ENCODE measurements at places on chromosomes 2 and 18.

GRCh38 chr2:240785424-240786335 lies 34.3 kb downstream of the KIF1A start:
- no peak for DNase-seq

DNA sequence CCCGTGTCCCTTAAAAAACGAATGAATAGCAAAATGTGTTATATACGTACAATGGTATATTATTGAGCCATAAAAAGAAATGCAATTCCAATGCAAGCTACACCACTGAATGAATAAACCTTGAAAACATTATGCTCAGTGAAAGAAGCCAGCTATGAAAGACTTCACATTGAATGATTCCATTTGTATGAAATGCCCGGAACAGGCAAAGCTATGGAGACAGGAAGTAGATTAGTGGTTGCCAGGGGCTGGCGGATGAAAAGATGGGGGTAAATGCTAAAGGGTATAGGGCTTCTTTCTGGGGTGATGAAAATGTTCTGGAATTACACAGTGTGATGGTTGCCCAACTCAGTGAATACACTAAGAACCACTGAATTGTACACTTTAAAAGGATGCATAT lies 113.3 kb downstream of the NOL10 start:
- DNase-seq: no peak

GRCh38 chr2:286774-287392 lies 1.0 kb downstream of the ALKAL2 start:
- no peak for DNase-seq

- no peak for DNase-seq
These were observed 788.4 kb downstream of the TSN start for GRCh38 chr2:122543815-122544214.

DNA sequence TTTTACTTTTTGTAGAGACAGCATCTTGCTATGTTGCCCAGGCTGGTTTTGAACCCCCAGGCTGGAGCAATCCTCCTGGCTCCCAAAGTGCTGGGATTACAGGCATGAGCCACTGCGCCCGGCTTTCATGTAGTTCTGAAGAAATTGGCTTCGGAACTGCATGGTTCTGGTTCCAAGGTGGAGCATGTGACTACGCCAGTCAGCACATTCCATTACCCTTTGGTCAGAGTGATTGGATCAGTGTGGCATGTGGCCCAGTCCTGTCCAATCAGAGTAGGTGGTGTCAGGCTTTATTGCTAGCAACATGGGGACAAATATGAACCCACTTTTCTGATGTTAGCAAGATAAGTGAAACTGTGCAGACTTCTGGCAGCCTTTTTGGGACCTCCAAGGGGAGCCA lies 16.3 kb upstream of the ATOH8 start:
- DNase-seq: no peak

- DNase-seq: no peak
These were observed 148.1 kb downstream of the EML6 start for GRCh38 chr2:54871457-54872107.

DNA sequence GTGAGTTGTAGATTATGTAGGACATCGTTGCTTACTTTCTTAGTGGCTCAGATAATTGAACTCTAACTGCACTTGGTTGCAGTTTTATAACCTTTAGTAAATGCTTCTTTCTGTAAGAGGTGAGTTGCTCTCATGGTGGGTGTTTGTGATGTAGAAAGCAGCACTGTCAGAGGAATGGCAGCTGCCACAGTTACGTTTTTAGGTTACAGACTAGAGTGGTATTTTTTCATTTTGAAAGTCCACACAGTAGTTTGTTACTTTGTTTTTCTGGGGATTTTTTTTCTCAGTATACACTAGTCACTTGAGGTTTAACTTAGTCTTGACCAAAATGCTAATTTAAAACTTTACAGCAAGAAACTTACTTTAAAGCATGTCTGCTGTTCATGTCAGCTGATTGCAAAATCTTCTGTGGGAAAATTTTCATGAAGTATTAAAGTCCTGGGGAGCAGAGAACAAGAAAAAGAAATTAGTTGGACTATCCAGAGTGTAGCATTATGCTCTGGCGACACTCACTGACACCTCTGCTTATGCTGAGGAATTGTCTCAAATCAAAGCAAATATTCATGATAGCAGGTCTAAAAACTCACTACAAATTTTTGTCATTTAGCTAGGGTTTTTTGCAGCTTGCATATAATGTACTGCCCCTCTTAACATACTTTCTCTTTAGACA lies 14.8 kb downstream of the AFTPH start:
- DNase-seq: no peak

- DNase-seq: no peak
These were observed 1.7 kb upstream of the VAMP5 start for GRCh38 chr2:85582492-85582891.
